ENCODE measurements at places on chromosomes 4 and X.
A peak's percentile ranks its signal among the peaks of the same experiment; 100 is the strongest.

GRCh38 chr4:8211737-8212581 lies 12.9 kb downstream of the SH3TC1 start:
- no peak for DNase-seq

GRCh38 chr4:72205831-72206230 lies 174.0 kb downstream of the NPFFR2 start:
- no peak for DNase-seq

GRCh38 chr4:182600093-182600492 lies 317.1 kb downstream of the DCTD start:
- no peak for DNase-seq

DNA sequence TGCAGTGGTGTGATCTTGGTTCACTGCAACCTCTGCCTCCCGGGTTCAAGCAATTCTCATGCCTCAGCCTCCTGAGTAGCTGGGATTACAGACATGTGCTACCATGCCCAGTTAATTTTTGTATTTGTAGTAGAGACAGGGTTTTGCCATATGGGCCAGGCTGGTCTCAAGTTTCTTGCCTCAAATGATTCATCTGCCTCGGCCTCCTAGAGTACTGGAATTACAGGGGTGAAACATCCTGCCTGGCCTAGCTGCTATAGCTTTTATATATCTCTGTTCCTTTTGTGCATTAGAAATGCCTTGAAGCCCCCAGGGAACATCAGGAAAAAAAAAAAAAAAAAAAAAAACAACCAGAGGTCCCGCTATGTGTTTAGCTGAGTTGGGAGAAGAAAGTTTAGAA lies 34.8 kb downstream of the UBE2K start:
- DNase-seq = no peak

DNA sequence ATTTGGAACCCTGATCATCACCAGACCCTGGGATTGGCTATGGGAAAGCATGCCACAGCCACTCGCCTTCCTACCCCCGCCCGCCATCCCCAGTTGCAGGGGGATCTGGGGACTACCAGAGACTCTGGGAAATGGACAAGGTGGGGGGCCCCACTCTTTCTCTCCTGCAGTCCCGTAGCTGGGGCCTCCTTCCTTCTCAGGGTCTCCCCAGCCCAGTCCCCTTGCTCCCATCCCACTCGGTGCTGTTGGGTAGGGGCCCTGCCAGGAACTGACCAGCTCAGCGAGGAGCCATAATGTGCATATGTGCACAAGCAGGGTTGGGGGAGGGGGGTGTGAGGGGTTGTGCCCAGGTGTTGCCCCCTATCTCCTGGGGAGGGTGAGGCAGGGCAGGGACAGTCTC lies 3.4 kb upstream of the USP11 start:
- DNase-seq = no peak

- no peak for DNase-seq
Measured at GRCh38 chrX:39624166-39624565, 473.6 kb downstream of the BCOR start.

- no peak for DNase-seq
Measured at GRCh38 chr4:165301833-165302232, 25.6 kb upstream of the MSMO1 start.

DNA sequence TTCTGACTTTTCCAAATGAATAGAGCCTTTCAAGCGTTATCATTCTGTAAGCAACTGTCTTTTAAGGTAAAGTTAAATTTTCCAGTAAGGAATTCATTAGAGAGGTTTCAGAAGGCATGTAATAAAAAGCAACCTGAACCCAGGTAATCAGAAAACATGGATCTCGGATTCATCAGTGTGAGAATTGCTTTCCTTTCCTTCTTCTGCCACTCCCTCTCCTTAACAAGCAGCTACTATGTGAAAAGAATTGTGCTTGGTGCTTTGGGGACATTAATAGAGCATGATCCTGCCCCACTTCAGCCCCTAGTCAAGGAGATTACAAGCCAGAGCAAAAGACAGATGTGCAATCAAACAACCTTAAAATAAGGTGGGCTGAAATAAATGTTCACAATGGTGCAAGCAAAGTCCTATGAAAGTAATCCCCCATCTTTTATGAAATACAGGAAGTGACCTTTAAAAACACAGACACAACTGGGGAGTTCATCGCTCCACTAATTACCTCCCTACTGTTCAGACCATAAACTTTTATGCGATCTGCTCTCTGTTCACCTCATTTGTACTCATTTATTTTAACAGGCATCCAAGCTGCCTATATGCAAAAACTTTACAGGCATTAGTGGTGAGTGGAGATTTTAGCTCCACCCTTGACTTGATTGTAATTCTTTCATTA lies 122.9 kb upstream of the RASGEF1B start:
- no peak for DNase-seq

DNA sequence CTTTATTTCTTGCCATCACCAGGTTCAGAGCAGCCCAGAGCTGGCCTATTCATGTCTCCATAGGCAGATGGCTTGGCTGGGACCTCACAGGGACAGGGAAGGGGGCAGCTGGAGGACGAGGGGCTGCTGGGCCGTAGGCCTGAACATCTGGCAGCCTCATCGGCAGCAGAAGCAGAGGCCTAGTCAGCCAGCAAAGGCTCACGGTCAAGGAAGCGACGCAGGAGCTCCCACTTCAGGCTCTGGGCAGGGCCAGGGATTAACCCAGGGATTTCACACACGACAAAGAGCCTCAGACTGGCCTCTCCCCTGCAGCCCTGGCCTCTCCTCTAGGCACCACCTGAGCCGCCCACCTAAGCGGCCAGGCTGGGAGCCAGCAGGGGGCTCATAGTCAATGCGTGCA lies 46.0 kb upstream of the MAN2B2 start:
- no peak for DNase-seq

GRCh38 chr4:67556436-67556835 lies 2.1 kb upstream of the STAP1 start:
- no peak for DNase-seq

DNA sequence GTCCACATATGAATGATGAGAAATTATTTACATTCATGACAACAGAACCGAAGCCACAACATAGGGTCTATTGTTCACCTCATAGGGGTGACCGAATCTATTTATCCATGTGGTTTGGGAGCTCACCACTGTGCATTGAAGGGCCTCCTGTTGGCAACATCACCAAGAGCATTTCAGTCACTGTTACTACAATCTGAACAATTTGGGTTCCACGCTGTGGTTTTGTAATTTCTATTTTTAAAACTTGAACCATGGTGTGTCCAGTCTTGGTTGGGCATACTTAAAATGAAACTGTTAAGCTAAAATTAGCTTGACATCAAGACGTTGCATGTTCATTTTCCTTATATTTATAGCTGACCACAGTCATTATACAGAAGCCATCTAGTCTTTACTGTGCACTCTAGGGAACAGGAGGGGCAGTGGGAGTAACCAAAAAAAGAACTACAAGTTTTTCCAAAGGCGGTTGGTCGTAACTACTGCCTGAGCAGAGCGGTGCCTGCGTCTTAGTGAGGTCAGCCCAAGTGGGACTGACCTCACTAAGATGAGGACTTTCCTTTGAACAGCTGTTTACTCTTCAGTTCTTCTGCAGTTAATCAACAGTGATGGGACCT lies 192.1 kb downstream of the SPRY1 start:
- peak; percentile 58 for DNase-seq

- no peak for DNase-seq
Measured at GRCh38 chrX:99001286-99001685, 1408.8 kb downstream of the PCDH19 start.

GRCh38 chr4:11439836-11440235 lies 11.1 kb upstream of the HS3ST1 start:
- DNase-seq = no peak

DNA sequence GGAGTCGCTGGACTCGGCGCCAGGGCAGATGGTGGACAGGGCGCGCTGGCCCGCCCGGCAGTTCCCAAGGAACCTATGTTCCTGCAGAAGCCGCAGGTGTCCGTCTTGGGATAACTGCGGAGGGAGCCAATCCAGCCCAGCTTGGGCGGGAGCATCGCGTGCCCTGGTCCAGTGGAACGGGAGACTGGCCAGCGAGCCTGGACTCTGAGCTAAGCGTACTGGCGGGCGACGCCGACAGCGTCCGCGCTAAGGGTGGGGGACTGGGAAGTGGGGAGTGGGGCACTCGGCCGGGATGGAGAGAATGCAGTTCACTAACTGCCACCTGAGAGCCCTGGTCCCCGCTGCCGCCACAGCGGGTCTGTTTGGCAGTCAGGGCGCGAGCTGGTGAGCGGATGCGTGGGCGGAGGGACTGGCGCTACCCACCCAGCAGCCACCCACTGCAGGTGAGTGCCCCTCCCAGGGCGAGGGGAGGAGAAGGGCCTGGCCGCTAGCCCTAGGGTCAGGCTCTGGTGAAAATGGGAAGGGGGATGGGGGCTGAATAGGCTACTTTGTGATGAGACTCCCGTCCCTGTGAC lies 1.3 kb upstream of the MAMLD1 start:
- peak; percentile 23 for DNase-seq

DNA sequence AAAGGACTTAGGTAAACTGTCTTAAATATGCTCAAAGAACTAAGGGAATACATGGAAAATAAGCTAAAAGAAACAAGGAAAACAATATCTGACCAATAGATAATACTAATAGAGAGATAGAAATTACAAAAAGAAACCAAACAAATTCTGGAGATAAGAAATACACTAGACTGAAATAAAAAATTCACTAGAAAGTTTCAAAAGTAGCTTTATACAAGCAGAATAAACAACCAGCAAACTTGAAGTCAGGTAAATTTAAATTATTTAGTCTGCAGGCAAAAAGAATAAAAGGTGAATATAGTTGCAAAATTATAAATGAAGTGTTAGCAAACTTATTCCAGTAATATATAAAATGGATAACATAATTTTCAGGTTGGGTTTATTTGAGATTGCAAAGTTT lies 760.9 kb upstream of the INTU start:
- no peak for DNase-seq

GRCh38 chr4:164383358-164384220 lies 370.3 kb upstream of the SMIM31 start:
- peak; percentile 22 for DNase-seq

- DNase-seq = no peak
Measured at GRCh38 chrX:20729416-20729815, 462.7 kb upstream of the RPS6KA3 start.

GRCh38 chrX:129613596-129613995 lies 41.2 kb downstream of the APLN start:
- no peak for DNase-seq

DNA sequence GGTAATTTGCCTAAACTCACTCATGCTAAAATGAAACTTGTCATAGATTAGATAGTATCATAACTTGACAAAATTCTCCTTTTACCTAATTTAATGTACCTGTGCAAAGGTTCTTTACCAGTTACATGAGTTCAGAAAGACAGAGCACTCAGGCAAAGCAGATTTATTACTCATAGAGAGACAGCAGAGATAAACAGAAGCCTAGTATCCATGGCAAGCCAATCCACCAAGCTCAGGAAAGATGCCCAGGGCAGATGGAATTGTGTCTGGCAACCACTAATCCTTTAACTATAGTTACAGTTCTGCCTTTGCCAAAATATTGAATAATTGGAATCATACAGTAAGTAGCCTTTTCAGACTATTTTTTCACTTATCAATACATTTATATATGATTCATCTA lies 826.2 kb downstream of the TECRL start:
- no peak for DNase-seq

GRCh38 chr4:123415576-123415975 lies 19.0 kb downstream of the SPRY1 start:
- no peak for DNase-seq

DNA sequence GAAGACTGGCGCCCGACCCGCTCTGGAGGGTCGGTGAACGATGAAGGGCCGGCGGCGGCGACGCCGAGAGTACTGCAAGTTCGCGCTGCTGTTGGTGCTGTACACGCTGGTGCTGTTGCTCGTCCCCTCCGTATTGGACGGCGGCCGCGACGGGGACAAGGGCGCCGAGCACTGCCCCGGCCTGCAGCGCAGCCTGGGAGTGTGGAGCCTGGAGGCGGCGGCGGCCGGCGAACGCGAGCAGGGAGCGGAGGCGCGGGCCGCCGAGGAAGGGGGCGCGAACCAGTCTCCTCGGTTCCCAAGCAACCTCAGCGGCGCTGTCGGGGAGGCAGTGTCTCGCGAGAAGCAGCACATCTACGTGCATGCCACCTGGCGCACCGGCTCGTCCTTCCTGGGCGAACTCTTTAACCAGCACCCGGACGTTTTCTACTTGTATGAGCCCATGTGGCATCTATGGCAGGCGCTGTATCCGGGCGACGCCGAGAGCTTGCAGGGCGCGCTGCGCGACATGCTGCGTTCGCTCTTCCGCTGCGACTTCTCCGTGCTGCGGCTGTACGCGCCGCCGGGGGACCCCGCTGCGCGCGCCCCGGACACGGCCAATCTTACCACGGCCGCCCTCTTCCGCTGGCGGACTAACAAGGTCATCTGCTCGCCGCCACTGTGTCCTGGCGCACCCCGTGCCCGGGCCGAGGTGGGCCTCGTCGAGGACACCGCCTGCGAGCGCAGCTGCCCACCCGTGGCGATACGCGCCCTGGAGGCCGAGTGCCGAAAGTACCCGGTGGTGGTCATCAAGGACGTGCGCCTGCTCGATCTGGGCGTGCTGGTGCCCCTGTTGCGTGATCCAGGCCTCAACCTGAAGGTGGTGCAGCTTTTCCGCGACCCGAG lies 568 bp downstream of the CHST7 start:
- DNase-seq = no peak

GRCh38 chrX:69088171-69088938 lies 76.9 kb downstream of the PJA1 start:
- DNase-seq = no peak

DNA sequence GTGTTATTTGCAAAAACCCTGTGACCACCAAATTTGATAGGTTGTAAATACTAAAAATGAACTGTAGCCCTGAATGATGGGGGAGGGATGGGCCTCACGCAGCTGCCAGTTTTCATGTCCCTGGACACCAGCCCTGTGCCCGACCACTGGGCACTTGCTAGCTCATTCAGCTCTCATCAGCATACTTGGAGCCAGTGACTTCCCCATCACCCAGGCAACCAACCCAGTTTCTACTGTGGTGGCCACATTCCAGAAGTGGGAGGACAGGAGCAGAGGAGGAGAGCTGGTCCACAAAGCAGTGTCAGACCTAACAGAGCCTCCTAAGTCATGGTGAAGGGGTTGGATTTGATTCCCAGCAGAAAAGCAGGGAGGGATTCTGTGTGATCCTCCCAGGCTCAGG lies 128.2 kb downstream of the CPEB2 start:
- peak; percentile 86 for DNase-seq

DNA sequence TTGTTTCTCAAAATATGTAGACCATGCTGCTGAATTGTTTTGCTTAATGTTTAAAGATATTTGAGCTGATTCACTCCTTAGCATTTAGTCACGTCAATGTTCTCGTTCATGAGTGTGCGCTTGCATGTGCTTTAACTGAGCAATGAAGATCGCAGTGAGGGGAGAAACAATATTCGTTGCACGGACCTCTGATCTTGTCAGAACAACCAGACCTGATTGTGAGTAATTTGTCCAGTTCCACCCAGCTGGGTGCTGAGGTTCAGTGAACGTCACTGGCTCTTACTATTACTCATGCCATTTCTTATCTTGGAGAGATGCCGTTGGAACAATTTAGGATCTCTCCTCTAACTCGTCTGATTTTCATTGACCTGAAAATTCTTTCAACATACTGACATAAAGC lies 15.0 kb upstream of the PRKX start:
- no peak for DNase-seq

DNA sequence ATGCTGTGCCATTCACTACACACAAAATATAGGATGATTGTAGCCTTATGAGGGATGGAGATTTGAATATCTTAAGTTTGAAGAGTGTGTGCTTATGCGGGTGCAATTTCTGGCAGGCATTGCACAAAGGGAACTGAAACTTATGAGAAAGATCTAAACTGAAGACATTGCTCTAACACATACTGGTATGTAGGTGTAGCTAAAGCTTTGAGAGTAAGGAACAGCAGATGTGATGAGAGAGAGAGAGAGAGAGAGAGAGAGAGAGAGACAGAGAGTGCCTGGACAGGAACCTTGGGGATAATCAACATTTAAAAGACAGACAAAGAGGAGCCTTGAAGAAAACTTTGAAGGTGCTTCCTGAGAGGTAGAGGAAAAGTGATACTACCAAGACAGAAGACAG lies 379.7 kb downstream of the SPRY1 start:
- no peak for DNase-seq

Measured in cerebellar cortex (tissue), 1 donor.